ENCODE measurements at places on chromosomes 3 and 15.

DNA sequence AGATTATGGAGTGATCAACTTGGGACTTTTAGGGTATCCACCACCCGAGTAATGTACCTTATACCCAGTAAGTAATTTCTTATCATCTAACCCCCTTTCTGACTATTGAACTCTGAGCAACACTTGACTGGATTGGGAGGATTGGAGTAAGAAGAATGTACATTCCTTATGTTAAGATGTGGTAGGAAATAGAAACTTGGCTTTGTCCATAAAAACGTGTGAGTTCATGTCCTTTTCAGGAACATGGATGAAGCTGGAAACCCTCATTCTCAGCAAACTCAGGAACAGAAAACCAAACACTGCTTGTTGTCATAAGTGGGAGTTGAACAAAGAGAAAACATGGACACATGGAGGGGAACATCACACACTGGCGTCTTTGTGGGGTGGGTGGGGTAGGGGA lies 112.3 kb downstream of the PTPRG start:
- DNase-seq: no peak

GRCh38 chr15:31012455-31012854 lies 21.0 kb upstream of the MTMR10 start:
- no peak for DNase-seq

DNA sequence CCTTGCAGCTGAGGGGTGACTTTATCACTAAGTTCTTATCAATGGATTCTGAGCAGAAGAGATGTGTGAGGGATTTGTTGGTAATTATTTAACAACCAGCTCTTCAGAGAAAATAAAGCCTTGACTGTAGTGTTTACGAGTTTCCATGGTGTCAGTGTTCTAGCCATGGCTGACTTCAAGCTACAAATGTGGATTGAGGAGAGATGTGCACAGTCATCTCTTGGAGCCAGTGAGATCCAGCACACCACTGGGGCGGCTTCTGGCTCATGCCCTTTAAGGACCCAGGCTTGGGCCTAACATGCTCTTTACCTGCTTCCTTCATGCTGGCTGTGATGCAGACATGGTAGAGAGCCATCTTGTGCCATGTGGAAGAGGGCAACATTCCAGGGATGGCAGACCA lies 145.6 kb upstream of the MRPS22 start:
- no peak for DNase-seq

GRCh38 chr3:134371542-134372324 lies 2.5 kb downstream of the AMOTL2 start:
- no peak for DNase-seq

DNA sequence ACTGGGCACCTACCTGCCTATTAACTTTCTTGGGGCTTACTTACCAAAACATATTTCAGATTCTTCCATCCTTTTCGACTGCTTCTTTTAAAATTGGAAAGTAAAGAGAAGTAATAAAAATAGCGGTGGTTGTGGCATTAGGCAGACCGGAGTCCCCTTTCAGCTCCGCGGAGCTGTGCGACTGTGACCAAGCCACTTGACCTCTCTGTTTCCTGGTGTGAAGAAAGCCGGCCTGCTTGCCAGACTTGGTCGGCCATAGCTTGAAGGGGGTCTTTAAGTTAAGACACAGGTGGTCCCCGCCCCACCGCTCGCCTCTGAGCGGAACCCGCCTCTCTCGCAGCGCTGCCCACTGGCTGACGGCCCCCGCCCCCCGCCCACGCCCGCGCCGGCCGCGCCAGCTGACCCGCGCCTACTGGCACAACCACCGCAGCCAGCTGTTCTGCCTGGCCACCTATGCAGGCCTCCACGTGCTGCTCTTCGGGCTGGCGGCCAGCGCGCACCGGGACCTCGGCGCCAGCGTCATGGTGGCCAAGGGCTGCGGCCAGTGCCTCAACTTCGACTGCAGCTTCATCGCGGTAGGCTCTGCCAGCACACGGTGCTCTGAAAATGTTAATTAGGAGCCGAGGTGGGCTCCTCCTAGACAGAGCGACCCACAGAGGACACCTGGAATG lies 18.3 kb downstream of the NOX5 start:
- DNase-seq: no peak

GRCh38 chr3:25038271-25038670 lies 389.8 kb upstream of the RARB start:
- DNase-seq: no peak

- DNase-seq: no peak
Measured at GRCh38 chr3:42194943-42195510, 71.0 kb downstream of the CCK start.

GRCh38 chr3:184591789-184592188 lies 30.2 kb downstream of the EPHB3 start:
- DNase-seq: no peak

DNA sequence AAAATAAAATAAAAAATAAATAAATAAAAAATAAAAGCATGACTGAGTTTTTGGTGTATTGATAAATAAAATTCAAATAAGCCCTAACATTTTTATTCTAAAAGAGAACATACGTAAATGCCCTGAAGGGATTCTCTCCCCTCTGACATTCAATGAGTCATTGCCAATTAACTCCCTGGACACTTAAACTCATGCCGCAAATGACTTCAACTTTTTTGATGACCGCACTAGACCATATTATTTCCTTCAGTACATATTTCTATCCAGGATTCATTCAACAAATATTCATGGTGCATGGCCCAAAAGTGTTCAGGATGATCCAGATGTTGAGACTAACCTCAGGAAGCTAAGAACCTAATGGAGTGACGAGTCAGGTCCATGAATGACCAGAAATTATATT lies 195.9 kb upstream of the LRRN1 start:
- DNase-seq: no peak

- DNase-seq: no peak
Measured at GRCh38 chr3:168212664-168213285, 117.1 kb upstream of the GOLIM4 start.

- no peak for DNase-seq
Measured at GRCh38 chr3:5974630-5975322, 787.3 kb downstream of the EDEM1 start.

Data from stimulated activated CD8-positive, alpha-beta memory T cell treated with anti-CD3 and anti-CD28 coated beads, Interleukin-15, amount 100 ng/mL, for 4 hours (primary cell).